ENCODE measurements at places on chromosomes 11 and 22.

DNA sequence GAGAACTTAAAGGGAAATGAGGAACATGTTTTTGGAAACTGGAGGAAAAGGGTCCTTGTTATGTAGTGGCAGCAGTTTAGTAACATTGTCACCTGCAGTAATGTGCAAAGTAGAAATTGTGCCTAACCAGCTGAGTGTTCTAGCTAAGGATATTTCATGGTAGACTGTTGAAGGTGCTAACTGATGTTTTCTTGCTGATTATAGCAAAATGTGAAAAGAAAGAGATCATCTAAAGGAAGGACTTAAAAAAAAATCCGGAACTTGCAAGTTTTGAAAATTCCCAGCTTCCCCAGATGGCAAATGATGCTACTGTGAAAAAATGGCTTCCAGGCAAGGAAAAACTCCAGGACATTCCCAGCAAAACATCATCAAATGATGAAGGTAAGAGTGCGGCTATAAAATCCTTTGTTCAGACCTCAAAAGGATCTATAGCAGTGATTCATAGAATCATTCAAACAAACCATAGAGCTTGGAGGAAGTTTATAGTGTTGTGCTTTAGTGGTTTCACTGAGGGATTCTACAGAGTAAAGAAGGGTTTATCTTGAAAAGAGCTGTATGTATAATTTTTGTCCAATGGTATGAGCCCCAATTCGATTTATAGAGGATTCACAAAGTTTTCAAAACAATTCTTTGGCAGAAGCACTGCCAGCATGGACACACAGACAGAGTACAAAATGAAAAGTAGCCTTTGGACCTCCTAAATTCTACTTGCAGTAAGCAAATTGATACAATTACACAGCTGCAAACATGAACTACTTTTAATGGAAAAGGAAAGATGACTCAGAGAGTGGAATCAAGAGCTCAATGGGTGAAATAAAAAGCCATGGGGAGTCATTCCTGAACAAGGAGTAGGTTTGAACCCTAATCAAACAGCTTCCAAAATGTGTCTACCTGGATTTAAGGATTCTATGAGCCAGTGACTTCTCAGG, 4.3 kb upstream of the TRIM44 start:
- no peak for DNase-seq

DNA sequence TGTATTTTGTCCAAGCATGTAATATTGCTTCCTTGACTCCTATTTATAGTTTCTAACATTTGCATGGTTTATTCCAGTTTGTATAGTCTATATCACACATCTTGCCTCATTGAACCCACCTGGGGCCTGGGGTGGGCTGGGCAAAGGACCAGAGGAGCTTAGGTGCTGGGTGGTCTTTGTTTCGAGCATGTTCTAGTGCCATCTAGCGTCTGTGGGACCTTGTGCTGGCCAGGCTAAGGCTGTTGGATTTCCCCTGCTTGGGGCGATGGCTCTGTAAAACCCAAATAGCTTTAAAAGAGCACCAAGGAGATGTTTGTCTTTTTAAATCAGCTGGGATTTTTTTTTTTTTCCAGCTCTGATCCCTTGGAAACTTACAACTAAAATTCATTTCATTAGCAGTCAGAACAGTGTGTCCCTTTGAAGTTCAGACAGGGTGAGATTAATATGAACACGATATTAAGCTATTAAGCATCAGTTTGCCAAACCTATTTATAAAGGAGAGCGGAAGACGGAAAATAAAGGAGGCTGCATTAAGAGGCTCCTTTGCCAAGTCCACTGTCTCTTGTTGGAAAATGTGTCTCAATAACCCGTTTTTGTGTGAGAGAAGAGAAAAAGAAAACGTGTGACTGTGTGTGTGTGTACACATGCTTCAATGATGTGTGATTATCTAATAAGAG, 157.4 kb downstream of the COMMD9 start:
- DNase-seq: no peak

GRCh38 chr11:2673871-2674471, 25.8 kb downstream of the KCNQ1OT1 start:
- DNase-seq: no peak

DNA sequence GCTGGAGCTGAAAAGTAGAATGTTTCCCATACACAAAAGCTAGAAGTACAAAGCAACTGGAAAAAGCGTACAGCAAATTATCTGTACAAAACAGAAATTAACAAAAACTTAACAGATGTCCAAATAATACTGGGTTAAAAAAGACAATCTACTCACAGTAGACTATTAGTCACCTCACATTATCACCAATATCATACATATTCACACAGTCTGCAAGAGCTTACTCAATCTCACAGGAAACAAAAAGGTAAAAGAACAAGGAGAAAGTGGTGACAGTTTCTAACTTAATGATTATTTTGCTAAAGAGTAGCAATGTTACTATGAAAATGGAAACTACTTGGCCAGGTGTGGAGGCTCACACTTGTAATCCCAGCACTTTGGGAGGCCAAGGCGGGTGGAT, 11.9 kb downstream of the CELF1 start:
- DNase-seq: no peak

- no peak for DNase-seq
These were observed 8.9 kb downstream of the KCNJ11 start for GRCh38 chr11:17379383-17380180.

GRCh38 chr11:93248602-93249001, 50.8 kb upstream of the SLC36A4 start:
- DNase-seq: no peak

DNA sequence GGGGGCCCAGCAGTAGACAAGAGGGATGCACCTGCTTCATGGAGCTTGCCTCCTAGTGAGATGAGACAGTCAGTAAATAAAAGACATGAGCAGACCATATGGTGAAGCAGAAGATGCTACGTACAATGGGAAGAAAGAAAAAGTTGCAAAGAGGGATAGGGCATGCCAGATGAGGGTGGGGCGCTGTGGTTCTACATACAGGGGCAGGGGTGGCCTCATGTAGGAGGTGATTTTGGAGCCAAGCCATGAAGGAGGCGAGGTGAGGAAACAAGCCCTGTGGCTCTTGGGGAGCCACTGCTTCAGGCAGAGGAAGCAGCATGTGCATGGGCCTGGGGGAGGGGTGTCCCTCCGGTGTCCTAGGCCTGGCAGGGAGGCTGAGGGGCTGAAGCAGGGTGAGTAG, 15.2 kb downstream of the NAT10 start:
- DNase-seq: no peak

GRCh38 chr11:9720290-9720630, 56.4 kb downstream of the SWAP70 start:
- DNase-seq: no peak

GRCh38 chr22:28430466-28431025, 249.1 kb downstream of the TTC28 start:
- DNase-seq: no peak

DNA sequence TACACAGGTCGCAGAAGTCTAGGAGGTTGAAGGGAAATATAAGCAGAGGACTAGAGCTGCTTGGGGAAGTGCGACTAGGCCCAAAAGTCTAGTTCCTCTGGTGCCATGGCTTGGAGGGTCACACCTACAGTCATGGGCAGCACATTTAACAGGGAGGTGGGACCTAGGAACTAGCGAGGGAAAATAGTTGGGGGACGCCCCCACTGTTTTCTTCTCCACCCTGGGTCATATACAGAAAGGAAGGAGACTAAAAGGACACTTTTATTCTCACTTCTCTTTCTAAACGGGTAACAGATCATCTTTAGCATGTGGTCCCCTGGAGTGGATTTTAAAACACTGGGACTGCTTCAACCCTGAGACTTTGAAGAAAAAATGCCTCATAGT, 16.6 kb downstream of the APIP start:
- no peak for DNase-seq

DNA sequence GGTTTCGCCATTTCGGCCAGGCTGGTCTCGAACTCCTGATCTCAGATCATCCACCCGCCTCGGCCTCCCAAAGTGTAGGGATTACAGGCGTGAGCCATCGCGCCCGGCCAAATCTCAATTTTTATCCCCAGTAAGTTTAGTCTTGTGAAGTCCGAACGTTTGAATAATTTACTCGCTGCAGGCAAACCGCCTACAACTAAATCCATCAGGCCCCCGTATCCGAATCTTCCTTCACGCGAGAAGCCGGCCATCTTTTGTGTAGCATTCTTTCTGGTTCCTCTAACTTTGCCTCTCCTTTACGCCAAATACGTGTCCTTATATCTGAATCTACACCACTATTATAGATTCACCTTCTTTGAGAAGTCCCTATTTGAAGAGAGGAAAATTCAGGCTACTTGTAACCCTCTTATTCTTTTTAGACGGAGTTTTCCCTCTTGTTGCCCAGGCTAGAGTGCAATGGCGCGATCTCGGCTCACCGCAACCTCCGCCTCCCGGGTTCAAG, 581 bp upstream of the EIF3L start:
- DNase-seq: no peak

- no peak for DNase-seq
These were observed 5.6 kb upstream of the TRABD start for GRCh38 chr22:50179937-50180726.

- no peak for DNase-seq
These were observed 23.0 kb downstream of the CCDC15 start for GRCh38 chr11:124977006-124977405.

- DNase-seq: no peak
These were observed 121.1 kb downstream of the NTM start for GRCh38 chr11:131491503-131491902.

DNA sequence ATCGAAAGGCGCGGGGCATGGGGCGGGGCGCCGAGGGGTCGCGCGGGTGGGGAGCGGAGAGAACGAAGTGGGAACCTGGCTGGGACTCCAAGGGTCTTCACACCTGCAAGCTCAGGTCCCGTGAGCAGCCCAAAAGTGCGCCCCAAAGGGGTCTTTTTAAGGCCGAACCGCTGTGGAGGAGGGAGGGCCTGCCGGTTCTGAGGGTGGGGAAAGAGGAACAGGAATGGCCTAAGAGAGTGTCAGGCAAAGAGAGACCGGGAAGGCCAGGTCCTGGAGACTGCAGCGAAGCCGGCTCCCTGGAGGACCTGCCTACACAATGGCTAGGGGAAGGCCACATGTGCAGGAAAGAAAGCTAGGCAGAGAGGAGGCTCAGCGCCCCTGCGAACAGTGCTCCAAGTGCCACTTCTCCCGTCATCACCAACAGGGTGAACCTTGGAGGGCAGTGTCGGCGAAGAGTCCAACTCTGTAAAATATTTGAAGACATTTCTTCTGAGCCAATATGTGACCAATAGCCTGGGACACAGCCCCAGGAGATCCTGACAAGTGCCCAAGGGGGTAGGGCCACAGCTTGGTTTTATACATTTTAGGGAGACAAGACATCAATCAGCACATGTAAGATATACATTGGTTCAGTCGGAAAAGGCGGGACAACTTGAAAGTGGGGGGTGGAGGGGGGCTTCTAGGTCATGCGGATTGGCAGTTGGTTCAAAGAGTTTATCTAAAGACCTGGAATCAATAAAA, 710 bp upstream of the DGCR2 start:
- no peak for DNase-seq

GRCh38 chr11:29432719-29433325, 584.0 kb downstream of the KCNA4 start:
- no peak for DNase-seq

- DNase-seq: no peak
These were observed 136.2 kb upstream of the ZC3H12C start for GRCh38 chr11:109957000-109957399.

DNA sequence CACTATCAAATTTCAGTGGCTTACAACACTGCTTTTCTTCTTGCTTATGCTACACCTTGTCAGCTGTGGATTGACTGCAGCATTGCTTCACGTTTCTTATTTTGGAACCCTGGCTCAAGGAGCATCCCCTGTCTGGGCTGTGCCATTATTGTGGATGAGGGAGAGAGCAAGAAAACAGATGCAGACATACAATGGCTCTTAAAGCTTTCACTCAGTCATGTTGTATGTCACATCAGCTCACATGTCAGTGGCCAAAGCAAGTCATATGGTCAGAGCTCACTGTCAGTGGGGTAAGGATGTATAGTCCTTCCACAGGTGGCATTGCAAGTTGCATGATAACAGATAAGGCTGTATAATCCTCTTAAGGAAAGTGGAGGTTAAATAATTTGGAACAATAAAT, 10.0 kb downstream of the ARHGEF12 start:
- DNase-seq: no peak

- DNase-seq: no peak
These were observed 5.7 kb downstream of the LTBP3 start for GRCh38 chr11:65552388-65552951.

DNA sequence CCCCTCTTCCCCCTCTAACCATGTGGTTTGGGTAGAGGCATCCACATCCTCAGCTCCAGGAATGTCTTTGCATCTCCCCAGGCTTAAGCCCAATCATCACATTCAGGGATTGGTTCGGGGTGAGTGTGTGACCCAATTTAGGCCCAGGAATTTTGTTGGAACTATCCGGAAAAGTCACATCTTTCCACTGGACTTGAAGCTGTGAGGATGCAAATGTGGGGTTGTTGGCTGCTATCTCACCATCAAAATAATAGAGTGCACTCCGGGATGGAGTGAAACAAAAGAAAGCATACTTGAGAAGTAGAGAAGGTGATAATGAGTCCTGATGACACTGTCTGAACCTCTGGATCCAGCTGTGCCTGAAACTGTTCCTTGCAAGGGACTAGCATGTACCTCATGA, 33.8 kb upstream of the OLFML1 start:
- DNase-seq: no peak

DNA sequence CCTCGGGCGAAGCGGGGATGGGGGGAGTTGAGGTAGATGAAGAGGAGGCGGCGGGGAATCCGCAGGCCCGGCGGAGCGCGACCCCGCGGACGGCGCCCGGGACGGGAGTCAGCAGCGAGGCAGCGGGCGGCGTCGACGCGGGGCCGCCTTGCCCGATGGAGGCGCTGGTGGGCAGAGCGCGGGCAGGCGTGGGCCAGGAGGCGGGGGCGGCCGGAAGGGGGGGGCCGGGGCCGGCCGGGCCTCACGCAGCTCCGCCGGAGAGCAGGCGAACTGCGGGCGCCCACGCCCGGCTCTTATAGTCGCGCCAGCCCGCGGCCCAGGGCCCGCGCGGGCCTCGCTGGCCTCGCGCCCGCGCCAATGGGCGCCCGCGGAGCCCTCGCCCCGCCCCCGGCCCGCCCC, at the start of gene IGF2:
TSS of gene IGF2 (minus strand) at position 267 of the 399 bp plus-strand sequence. CDS start 3,866 bp downstream, outside the sequence.
- no peak for DNase-seq

GRCh38 chr11:1931341-1932104, 12.0 kb downstream of the TNNT3 start:
- DNase-seq: no peak

- DNase-seq: no peak
These were observed 743.5 kb downstream of the BRD1 start for GRCh38 chr22:49084206-49084605.
